Naive B cell (primary cell): ENCODE measurements at places on chromosomes 2 and 18. TPM values are rescaled to one million over a fixed set of nuclear protein-coding genes. Genes with fewer than 3 reads are reported as not detected.
A peak's percentile ranks its signal among the peaks of the same experiment; 100 is the strongest.

GRCh38 chr2:57906152-57906732, 140.4 kb upstream of the VRK2 start:
- peak; percentile 24 for DNase-seq

The RAB1A gene
- polyA plus RNA-seq, result 58.6 TPM

- no peak for DNase-seq
These were observed 36.4 kb upstream of the PCBP1 start for GRCh38 chr2:70050631-70051425.

- no peak for DNase-seq
These were observed 190.6 kb upstream of the SPRED2 start for GRCh38 chr2:65622951-65623535.

The LOXHD1 gene
- polyA plus RNA-seq, result not detected

The FSIP2 gene
- not detected for polyA plus RNA-seq

The TRIB2 gene
- polyA plus RNA-seq, result 64.6 TPM

- DNase-seq, result no peak
These were observed 87.3 kb downstream of the HNRNPLL start for GRCh38 chr2:38515155-38516074.

The UGT1A6 gene
- not detected for polyA plus RNA-seq

- DNase-seq, result no peak
These were observed 274.4 kb upstream of the CHAC2 start for GRCh38 chr2:53493210-53493609.

The GNLY gene
- 20.4 TPM for polyA plus RNA-seq

- no peak for DNase-seq
These were observed 2.3 kb downstream of the VAPA start for GRCh38 chr18:9916077-9916639.

- no peak for DNase-seq
These were observed 118.2 kb downstream of the ZNF516 start for GRCh38 chr18:76376668-76377358.

- DNase-seq, result no peak
These were observed 333.2 kb downstream of the SOX11 start for GRCh38 chr2:6025391-6025790.

The ALPI gene
- polyA plus RNA-seq, result not detected

GRCh38 chr2:137764646-137765045, 199.6 kb upstream of the HNMT start:
- no peak for DNase-seq

DNA sequence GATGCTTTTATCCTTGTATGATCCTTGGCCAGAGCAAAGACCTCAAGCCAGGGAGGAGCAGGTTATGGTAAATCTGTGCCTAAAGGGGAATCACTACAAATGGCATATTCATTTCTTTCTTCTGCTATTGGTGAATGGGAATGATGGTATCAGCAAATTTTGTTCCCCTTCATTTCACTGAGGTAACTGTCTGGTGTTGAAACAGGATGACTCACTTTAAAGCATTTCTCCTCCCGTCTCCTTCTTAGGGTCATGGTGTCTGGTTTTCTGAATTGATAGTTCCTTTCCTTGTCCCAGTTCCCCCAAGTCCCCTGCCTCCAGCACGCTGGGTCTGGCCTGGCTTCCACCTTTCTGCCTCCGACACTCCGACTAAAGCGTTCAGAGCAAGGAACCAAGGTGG, 109.2 kb downstream of the MREG start:
- DNase-seq, result no peak

The SPEG gene
- not detected for polyA plus RNA-seq

The HOXD13 gene
- polyA plus RNA-seq, result not detected

GRCh38 chr2:241637018-241637794, at the start of the genes ATG4B and THAP4:
Gene ATG4B, plus strand, starts transcription at chr2:241637693. Its CDS starts 22 bp downstream, at chr2:241637715.
Gene THAP4, minus strand, starts transcription at chr2:241637158. Its CDS starts 141 bp downstream, at chr2:241637017.
- peak; percentile 81 for DNase-seq

DNA sequence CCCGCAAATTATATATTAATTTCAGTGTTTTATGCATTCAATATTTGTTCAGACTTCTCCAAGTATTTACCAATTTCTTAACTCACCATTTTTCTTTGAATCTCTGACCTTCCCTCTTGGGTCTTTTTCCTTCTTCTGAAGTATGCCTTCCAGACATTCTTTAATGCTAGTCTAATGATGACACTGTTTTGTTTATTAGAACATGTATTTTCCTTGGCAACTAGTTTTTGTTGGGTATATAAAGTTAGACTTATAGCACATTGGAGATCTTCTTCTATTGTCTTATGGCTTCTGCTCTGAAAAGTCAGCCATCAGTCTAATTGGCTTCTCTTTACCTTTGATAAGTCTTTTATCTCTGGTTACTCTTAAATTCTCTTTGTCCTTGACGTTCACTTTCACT, 423.2 kb upstream of the NRP2 start:
- DNase-seq, result no peak

The BCL2 gene
- polyA plus RNA-seq, result 30.5 TPM

DNA sequence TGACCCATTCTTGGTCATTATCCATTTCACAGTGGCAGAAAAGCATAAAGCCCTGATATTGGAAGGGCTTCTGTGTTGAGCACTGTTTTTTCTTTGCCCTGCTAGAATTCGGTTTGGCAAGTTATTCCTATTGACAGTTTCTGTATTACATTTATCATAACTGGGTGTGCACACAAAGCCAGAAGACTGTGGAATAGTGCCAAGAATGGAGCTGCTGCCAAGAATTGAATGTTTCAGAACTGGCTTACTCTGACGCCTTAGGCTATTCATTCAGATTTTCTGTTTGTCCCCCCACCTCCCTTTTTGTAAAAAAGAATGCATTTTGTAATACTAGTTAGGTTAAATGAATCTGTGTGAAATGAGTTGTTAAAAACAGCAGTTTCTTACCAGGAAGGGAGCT, 12.7 kb downstream of the KDM3A start:
- DNase-seq, result no peak

The DSG1 gene
- not detected for polyA plus RNA-seq

- DNase-seq, result no peak
These were observed 467.5 kb upstream of the CHST9 start for GRCh38 chr18:27652480-27653121.

The KIF1A gene
- polyA plus RNA-seq, result not detected

DNA sequence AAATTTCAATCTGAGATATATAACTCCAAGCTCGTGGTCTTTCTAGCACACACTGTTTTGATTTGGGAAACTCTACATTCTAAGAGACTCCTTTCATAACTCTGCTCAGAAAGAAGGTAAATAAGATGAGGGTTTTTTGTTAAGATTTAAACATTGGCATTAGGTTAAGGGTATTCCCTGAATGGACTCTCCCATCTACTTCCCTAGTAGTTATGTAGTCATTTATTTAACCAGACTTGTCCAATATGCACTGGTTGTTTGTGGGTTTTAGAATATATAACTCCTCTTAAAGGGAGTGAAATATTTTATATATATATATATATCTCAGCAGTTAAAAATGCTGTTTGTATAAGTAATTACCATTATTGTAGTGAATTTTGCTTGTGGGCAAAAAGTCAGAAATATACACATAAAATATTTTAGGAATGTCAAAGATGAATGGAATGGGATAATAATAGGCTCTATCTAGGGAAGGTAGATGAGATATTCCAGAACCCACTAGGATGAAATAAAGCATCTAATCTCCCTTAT, 61.5 kb upstream of the WDR75 start:
- no peak for DNase-seq

The PTPN18 gene
- polyA plus RNA-seq, result 61.8 TPM

GRCh38 chr18:23560186-23560585, 26.1 kb downstream of the NPC1 start:
- DNase-seq, result no peak
